Type B pancreatic cell (in vitro differentiated cells): ENCODE measurements at places on chromosomes 3 and 15. TPM values are rescaled to one million over a fixed set of nuclear protein-coding genes. Genes with fewer than 3 reads are reported as not detected.

Gene PPP1R2
- 25.7 and 37.5 TPM in 2 replicates for total RNA-seq

- no peak for DNase-seq
These were observed 499.9 kb upstream of the LMCD1 start for GRCh38 chr3:8001712-8002111.

- DNase-seq: no peak
These were observed 41.5 kb downstream of the ST8SIA2 start for GRCh38 chr15:92435145-92435544.

Gene CHL1
- total RNA-seq: 0.59 and 1.4 TPM in 2 replicates

Gene TMEM115
- total RNA-seq: 42.7 and 44.4 TPM in 2 replicates

Gene GLDN
- total RNA-seq: 0.52 and 0.68 TPM in 2 replicates

DNA sequence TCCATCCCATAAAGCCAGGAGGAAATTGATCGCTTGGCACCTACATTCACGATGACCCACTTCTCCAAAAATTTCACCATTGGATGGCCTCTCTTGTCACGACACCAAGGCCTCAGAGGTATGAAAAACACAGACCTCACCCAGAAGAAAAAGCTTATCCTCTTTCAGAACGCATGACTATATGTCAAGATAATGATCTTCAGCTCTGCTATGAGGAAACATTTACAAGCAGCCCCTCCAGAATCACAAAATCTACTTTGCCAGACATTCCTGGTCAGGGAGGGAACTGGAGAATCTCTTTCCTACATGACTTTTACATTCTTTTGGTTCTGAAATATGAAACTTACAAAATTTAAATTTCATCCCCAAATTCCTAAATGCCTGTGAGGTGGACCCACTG lies 122.7 kb downstream of the WNT5A start:
- DNase-seq: no peak

Gene LTK
- total RNA-seq: 0.51 and 0.55 TPM in 2 replicates

- no peak for DNase-seq
These were observed 566.5 kb downstream of the CADM2 start for GRCh38 chr3:85525264-85525663.

- no peak for DNase-seq
These were observed 431.1 kb downstream of the MFSD1 start for GRCh38 chr3:159232966-159233365.

Gene HRH1
- 4.7 and 7.7 TPM in 2 replicates for total RNA-seq

DNA sequence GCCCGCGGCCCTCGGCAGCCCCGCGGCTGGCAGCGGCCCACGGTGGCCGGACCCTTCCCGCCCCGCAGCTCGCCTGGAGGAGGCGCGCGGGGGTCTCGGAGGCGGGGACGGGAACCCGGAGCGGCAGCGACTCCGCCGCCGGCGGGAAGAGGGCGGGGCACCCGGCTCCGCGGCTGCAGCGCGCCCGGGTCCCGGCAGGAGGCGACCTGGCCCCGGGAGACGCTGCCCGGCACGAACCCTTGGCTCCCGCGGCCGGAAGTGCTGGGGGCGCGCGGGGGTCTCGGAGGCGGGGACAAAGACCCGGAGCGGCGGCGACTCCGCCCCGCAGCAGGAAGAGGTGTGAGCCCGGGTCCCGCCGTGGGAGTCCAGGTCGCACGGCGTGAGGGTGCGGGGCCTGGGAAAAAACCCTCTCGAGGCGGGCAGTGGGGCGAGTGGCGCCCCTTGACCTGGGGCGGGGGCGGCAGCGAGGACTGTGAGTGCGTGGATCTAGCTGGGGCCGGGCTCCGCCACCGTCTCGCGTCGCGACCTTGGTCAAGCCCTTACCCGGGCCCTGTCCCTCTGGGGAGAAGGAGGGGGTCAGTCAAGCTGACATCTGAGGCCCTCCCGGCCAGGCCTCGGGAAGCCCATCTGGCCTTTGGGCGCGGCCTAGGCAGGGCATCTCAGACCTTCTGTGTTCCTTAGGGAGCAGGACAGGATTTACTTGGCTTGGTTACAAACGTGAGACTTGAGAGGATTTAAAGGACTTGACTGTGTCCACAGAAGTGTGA lies at the start of gene CIB2:
CIB2 (minus strand) TSS at position 151 of the 767 bp plus-strand sequence. CDS start 230 bp downstream, outside the sequence.
- DNase-seq: peak; percentile 91

DNA sequence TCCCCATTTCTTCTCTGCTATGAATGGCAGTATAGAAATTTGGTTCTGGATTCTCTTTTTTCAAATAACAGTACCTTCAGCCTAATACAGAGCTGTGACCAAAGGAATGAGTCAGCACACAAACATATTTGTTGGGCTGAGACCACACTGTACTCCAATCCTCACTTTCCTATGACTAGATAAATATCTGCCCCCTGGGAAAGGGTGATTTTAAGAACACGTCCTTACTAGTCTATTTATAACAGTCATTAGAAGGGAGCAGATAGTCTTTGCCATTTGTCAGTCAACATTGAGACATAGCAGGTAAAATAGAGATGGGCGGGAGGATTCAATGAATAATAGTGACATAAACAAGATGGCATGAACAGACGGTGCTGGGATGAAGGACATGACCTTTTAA lies 461.3 kb downstream of the MCTP2 start:
- DNase-seq: no peak

GRCh38 chr3:154252759-154253638 lies 71.3 kb downstream of the DHX36 start:
- peak; percentile 85 for DNase-seq

DNA sequence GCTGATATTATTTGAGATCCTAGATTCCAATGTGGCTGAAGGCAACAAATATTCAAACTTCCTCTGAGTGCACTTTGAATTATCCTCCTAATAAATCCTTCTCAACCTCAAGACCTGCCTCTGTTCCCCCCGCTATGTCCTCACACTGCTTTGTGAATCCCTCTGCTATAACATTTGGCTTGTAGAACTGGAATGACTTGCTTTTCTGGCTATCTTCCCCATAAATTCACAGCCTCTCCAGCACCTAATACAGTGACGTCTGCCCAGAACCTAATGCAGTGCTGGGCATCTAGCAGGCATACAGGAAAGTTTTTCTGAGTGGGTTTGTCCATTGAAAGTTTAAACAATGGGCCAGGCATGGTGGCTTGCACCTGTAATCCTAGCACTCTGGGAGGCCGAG lies 643.9 kb upstream of the ADAMTS9 start:
- DNase-seq: no peak

Gene PLEKHO2
- 10.1 and 11.2 TPM in 2 replicates for total RNA-seq

DNA sequence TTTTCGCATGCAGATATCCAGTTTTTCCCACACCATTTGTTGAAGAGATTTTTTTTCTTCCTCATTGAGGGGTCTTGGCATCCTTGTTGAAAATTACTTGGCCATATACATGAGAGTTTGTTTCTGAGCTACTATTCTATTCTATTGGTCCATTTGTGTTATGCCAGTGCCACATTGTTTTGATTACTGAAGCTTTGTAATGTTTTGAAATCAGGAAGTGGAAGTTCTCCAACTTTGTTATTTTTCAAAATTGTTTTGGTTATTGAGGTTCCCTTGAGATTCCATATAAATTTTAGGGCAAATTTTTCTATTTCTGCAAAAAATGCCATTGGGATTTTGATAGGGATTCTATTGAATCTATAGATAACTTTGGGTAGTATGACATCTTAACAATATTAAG lies 130.3 kb upstream of the PFN2 start:
- no peak for DNase-seq

Gene ATP13A5
- not detected in 2 replicates for total RNA-seq

- DNase-seq: no peak
These were observed 31.7 kb downstream of the RAB27A start for GRCh38 chr15:55257938-55258337.

- no peak for DNase-seq
These were observed 97.4 kb downstream of the CBLB start for GRCh38 chr3:105771392-105771791.

Gene TMEM62
- total RNA-seq: 11.5 and 22.1 TPM in 2 replicates

Gene SLC24A5
- total RNA-seq: 1.3 TPM in 1 of 2 replicates, not detected in the other

- DNase-seq: no peak
These were observed 89.7 kb downstream of the BDH1 start for GRCh38 chr3:197465996-197466549.

Gene FLNB
- total RNA-seq: 204 and 295 TPM in 2 replicates

DNA sequence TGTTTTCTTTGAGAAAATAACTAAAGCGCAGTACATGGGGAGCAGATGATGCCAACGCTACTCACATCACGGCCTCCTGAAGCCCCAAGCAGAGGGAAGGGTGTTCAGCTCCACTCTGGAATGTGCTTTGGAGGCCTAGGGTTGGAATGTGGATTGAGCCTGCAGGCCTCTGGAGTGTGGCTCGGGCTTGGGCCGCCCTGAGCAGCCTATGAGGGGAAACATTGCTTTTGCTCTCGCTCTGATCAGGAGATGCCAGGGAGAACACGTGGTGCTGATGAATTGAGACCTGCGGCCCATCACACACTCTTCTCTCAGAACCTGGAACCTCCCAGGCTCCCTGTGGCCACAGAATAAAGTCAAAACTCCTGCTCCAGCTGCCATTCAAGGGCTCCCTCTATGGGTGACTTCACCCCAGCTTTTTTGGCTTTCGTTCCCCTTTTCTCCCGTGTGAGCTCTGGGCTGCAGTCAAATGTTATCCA lies 23.3 kb downstream of the CCDC13 start:
- no peak for DNase-seq

Gene BMF
- total RNA-seq: 60.9 and 112 TPM in 2 replicates

Gene PLOD2
- 24.7 and 35.0 TPM in 2 replicates for total RNA-seq

GRCh38 chr15:62474771-62475124 lies 309.7 kb upstream of the C2CD4B start:
- no peak for DNase-seq

DNA sequence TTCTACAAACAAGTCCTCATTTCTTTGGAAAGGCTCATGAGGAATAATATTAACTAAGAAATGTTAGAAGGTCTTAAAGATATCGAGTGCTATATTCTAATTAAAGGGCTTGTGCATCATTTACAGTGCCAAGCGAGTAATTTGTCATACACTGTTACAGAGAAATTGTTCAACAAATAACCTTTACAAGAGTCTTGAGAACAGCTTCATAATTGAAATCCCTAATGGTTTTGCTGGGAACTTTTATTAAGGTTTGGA lies 209.5 kb downstream of the MECOM start:
- DNase-seq: no peak

DNA sequence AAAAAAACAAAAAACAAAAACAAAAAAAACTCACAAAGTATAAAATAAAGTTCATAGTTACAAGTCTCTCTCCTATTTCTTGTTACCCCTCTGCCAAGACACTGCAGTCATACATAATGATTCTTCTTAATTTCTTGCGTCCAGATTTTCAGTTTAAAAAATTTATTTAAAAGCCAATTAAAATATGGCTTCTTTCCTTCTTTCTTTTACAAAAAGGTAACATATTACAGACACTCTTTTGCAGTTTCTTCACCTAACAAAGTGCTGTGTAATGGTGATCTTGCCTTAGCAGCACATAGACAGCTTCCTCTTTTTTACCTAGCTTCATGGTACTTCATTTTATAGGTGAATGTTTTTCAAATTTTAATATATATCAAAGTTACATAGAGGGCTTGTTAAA lies 136.1 kb upstream of the SGO1 start:
- no peak for DNase-seq

DNA sequence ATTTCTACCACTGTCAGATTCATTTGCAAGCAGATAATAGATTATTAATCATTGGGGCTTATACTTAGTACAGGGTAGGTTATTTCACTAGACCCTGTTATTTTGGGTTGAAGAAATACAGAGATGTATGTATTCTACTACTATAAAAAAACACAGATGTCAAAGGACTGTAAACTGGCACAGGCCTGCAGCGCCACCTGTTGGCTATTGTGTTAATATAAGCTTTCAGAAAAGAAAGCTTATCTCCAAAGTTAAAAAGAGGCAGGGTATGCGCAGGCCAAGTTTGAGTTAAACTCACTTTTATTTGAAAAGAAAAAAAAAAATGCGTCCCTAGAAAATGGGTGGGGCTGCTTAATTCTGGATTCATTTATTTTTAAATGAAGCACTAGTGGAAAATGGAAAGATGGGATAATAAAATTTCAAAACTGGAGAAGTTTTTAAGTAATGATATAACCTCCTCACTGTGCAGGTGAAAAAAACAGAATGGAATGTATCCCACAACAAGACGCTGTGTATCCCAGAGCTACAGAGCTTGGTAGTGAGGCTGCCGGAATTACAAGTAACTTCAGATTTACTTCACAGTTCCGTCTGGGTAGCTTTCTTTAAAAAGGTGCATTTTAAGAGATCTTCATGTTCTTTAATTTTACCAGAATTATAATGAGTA lies 407.2 kb upstream of the TGFBR2 start:
- no peak for DNase-seq

GRCh38 chr3:40718681-40719080 lies 193.9 kb downstream of the ZNF621 start:
- no peak for DNase-seq

GRCh38 chr15:31263751-31264558 lies 62.7 kb upstream of the KLF13 start:
- DNase-seq: peak; percentile 56

- no peak for DNase-seq
These were observed 74.8 kb upstream of the SEC13 start for GRCh38 chr3:10395671-10396070.

Gene MEX3B
- 14.2 and 46.1 TPM in 2 replicates for total RNA-seq

GRCh38 chr3:16511681-16512434 lies 1.6 kb downstream of the RFTN1 start:
- no peak for DNase-seq

DNA sequence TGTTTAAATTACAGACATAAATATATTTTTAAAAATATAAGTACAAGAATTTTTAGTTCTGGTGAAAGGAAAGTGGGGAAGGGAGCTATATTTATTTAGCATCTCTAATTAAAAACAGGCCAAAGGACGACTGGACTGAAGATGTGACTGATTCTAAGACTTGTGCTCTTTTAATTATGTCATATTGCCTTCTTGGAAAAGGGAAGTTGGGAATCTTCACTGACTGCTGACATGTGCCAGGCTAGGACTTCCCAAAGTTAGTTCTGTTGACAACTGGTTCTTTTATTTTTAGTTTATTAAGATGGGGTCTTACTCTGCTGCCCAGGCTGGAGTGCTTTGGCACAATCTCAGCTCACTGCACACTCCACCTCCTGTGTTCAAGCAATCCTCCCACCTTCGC lies 13.5 kb downstream of the CNOT10 start:
- DNase-seq: no peak

- no peak for DNase-seq
These were observed 532.1 kb upstream of the SEMA6D start for GRCh38 chr15:47184908-47185801.

DNA sequence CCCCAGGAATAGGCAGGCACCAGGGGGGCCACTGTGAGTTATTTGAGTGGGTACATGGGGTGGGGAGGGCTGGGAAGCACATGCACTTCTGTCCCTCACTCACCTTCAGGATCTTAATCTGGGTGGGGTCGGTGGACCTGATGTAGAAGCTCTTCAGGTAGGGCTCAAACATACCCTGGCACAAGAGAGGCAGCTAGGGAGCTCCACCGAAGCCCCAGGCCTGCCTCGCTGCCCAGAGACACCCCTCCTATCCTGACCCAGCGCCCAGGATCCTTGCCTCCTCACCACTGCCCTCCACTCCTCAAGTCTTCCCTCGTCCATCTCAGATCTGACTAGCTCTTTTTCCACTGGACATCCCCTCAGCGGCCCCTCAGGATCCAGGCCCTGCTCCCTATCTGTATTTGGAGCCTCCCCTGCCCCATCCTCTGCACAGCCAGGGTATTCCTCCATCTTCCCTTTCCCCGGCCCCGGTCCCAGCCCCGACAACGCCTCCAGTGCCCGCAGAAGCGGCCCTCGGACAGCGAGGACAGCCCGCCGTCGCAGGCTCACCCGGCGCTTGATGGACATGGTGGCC lies 30.0 kb downstream of the AP3B2 start:
- no peak for DNase-seq
